ENCODE measurements at places on chromosomes 12 and 14.

- no peak for DNase-seq
Observed at GRCh38 chr12:130672089-130672820, 43.8 kb downstream of the RIMBP2 start.

DNA sequence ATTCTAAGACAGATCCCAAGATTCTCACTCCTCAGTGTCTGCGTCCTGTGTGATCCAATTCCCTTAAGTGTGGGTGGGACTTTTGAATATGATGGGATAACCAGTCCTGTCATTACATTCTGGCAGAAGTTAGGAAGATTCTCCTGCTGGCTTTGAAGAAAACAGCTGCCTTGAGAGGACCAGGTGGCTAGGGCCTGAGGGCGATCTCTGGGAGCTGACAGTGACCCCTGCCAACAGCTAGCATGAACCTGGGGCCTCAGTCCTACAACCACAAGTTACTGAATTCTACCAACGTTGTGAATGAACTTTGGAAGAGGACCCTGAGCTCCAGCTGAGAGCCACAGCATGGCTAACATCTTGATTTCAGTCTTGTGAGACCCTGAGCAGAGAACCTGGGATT is 44.3 kb upstream of the HMGA2 start:
- DNase-seq = no peak

DNA sequence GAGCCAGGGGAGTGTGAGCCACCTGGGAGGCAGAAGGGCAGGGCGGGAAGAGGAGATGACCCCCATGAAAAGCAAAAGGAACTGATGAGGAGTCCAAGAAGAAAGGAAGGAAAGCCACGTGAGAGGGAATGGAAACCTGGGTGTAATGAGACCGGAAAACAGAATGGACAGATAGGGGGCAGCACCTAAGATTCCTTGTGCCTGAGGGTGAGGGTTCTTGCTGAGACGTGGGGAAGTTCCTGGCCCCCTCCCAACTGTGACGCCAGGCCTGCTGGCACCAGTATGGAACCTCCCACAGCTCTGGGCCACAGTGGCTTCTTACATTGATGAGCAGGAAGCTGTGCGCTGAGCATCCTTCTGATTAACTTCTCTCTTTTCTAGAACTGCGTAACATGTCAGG is 30.8 kb downstream of the TTC7B start:
- DNase-seq = no peak

GRCh38 chr12:108627134-108627920 is 6.4 kb downstream of the SELPLG start:
- DNase-seq = no peak

DNA sequence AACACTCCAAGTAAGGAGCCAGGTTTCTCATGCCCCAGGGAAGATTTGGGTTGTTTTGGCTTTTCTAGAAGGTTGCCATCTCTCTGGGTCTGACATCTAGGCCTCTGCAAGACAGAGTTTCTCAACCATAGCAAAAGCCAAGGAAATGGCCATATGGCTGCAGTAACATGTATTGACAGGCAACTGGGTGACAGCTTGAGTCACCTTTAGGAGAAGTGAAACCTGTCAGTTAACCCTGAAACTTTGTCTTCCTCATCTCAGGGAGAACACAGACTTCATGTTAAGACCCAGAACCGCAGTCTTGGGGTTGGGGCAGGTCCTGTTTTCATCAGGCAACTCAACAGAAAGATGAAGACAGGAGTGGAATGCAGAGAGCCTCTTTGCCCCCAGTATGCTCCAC is 46.0 kb upstream of the PLBD1 start:
- no peak for DNase-seq

GRCh38 chr14:36665887-36666415 is 4.3 kb downstream of the PAX9 start:
- no peak for DNase-seq

DNA sequence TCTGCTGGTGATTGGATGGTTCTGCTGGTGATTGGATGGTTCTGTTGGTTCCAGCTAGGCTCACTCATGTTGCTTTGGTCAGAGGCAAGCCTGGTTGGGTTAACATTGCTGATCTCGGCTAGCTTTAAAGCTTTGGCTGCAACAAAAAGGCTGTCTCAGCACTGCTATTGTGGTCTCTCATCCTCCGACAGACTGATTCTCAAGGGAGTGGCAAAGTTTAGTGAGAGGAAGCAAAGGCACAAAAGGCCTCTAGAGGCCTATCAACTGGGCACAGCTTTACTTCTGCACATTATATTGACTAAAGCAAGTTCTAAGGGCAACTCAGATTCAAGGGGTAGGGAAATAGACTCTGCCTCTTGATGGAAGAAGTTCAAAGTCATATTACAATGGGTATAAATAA is 84.7 kb upstream of the LGR5 start:
- DNase-seq = no peak

- DNase-seq = no peak
Observed at GRCh38 chr12:132324841-132325732, 4.3 kb downstream of the GALNT9 start.

DNA sequence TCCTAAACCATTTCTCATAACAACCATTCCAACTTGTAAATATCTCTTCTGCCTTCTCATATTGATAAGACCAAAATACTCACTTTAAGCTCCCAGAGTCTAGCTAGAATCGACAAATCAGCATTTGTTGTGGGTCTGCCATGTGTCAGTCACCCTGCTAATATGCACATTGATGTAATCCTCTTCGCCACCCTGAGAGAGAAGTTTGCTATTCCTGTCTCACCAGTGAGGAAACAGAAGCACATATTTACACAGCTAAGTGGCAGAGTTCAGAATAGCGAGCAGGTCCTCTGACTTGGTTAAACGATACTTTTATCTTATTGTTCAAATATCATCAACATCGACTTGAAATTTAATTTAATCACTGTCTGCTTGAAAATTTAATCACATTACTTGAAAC is 142.1 kb downstream of the ANO4 start:
- no peak for DNase-seq

DNA sequence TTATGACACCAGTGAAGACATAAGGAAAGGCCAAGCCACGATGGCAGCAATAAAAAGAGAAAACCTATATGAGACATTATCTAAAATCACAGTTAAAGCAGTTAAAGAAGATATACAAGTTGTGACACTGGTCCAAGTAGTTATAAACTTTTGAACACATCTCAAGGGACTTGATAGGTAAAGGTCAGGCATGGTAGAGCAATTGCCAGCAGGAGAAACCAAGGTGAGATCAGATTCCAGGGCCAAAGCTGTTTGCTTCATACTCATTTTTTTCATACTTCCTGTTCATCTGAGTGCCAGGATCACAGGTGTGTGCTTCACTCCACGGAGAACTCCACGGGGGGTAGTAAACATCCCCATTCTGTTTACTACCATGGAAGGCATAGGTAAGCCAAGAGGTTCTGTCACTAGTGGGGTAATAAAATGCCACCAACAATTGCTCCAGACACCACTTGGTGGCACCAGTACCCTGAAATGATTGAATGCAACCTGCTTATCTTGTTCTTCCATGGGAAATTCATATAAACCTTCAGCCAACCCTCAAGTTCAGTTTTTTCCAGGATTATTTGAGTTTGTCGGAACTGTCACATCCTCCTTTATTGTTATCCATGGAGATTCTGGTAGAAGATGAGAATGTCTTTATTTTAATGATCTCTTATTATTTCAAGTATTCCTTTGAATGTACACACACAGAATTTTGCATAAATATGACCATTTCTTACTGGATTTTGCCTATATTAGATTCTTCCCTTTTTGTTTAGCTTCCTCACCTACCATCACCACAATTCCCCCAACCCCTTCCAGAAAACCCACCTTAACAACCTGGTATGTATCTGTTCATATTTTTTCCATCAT is 59.2 kb upstream of the TSPAN8 start:
- DNase-seq = no peak

DNA sequence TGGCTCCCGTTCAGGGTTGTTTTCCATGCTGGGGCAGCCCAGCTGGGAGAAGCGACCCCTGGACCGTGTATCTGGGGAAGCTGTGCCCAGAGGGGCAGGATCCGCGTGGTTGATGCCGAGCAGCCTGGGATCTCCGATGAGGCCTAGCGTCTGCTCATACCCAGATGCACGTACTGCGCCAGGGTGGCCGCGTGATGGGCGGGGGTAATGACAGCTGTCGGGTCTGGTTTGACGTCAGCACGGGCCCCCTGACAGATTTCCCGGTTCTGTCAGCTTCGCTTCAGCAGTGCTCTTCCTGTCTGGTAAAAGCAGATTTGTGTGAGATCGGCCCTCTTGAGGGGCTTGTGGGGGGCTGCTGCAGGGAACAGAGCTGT is 147.3 kb downstream of the TSPAN9 start:
- no peak for DNase-seq

GRCh38 chr12:81800298-81801148 is 41.4 kb upstream of the PPFIA2 start:
- no peak for DNase-seq

DNA sequence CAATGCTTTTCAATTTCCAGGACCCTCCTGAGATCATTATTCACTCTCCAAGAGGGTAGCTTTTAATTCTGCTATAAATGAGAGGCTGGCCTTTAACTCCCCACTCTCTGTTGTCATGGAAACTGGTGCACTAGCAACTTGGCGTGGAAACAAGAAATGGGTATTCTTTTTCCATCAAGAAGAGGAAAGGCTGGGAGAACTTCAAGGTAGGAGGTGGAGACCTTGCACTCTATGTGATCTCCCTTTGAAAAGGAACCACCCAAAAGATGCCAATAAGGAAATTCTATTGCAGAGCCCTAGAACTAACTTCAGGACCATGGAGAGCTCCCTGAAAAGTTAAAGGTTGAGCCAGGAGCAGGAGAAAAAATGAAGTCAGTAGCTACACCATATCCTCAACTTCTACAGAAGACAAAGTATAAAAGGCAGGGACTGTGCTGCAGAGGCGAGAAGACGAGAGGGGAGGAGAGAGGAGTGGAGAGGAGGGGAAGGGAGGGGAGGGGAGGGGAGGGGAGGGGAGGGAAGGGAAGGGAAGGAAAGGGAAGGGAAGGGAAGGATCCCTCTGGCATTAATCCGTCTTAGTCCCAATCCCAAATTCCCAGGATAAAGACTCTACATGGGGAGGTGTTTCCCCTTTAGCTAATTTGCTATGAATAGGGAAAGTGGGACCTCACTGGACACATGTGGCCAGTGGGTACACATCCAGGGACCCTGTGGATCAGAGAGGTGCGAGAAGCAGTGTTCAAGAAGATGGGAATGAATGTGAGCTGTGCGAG is 46.7 kb upstream of the FICD start:
- DNase-seq = no peak

DNA sequence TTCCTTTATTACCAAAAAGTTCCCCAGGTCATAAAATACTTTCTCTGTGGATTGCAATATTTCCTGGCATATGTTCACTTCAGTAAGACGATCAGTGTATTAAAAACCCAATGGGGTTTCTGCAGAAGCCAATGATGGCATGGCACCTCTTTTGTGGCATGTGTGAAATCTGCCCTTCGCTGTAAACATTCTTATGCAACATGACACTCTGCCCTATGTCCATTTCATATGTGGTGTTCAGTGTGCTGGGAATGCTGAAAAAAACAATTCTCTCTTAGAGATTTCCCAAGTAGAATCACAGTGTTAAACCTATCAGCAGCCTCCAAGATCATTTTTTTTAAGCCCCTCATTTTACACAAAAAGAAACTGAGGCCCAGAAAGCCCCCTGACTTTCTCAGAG is 2.3 kb upstream of the MYBPC1 start:
- DNase-seq = no peak

DNA sequence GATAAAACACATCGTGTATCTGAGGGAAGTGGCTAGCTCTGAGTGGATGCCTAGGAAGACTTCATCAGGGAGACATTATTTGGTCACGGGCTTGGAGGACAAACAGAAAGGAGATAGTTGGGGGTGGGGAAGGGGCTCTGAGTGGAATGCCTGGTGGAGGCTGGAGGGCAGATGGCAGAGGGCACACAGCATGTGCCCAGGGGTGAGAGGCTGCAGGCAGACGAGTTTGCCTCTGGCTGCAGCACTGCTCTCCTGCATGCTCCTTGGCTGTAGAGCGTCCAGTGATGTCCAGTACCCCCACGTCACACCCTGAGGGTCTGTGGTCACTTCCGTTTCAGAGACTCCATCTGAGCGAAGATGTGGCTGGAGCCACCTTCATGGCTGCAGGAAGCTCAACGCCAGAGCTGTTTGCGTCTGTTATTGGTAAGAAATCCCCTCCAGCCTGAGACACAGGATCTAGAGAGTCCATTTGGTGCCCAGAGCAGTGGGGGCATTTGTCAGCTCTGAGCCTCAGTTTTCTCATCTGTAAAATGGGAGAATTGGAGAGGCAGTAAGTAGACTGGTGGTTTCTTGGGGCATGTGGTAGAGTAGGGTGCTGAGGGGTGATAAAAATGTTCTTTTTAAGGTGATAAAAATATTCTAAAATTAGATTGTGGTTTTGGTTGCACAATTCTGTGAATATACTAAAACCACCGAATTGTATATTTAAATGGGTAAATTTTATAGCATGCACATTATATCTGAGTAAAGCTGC is 71.7 kb upstream of the RIN3 start:
- no peak for DNase-seq

DNA sequence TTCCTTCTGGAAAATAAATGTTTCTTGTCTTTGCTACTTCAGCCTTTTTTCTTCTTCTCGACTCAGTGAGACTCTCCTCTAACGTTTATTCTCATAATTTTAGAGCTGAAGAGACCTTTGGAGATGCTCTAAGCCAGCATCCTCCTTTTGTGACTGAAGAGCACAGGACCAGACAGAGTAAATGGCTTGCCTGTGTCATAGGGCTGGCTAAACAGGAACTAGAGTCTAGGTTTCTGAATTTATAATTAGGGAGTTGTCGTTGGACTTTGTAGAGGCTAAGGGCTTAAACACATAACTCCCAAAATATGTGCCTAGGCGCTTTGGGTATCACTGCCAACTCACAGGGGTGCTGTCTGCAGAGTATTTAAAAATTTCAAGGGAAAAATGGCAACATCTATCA is 98.5 kb downstream of the FGD4 start:
- DNase-seq = no peak

- no peak for DNase-seq
Observed at GRCh38 chr14:89486961-89487360, 69.9 kb upstream of the FOXN3 start.

DNA sequence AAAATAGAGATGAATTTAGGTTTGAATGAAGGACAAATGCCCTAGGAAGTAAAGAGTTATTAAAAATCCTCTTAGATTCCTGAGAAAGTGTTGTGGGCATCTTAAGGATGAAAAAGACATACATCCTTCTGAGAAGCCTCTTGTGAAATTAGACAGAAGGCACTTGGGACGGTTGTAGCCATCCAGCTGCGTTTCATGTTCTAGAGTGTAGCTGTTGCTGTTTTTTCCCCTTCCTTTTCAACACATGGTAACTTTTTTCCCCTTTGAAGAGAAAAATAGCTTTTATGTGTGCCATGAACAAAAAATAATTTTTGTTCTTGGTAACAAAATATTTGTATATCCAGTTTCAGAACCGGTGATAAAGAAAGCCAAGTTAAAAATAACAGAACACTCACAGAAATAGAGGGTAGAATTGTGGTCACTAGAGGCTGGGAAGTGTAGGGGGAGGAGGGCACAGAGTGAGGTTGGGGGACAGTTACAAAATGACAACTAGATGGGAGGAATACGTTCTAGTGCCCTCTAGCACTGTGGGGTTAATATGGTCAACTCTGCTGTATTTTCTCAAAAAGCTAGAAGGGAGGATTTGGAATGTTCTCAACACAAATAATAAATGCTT is 58.4 kb downstream of the PTHLH start:
- no peak for DNase-seq

- DNase-seq = no peak
Observed at GRCh38 chr12:52193991-52194390, 2.2 kb upstream of the KRT80 start.

GRCh38 chr14:39005044-39005880 is 97.8 kb downstream of the SEC23A start:
- no peak for DNase-seq

GRCh38 chr14:64724578-64724930 is 20.3 kb downstream of the PLEKHG3 start:
- DNase-seq = no peak

All from activated CD4-positive, alpha-beta T cell treated with anti-CD3 and anti-CD28 coated beads, Interleukin-2, amount 50 U/mL, for 48 hours (primary cell).